ENCODE measurements at places on chromosomes 4 and X.

DNA sequence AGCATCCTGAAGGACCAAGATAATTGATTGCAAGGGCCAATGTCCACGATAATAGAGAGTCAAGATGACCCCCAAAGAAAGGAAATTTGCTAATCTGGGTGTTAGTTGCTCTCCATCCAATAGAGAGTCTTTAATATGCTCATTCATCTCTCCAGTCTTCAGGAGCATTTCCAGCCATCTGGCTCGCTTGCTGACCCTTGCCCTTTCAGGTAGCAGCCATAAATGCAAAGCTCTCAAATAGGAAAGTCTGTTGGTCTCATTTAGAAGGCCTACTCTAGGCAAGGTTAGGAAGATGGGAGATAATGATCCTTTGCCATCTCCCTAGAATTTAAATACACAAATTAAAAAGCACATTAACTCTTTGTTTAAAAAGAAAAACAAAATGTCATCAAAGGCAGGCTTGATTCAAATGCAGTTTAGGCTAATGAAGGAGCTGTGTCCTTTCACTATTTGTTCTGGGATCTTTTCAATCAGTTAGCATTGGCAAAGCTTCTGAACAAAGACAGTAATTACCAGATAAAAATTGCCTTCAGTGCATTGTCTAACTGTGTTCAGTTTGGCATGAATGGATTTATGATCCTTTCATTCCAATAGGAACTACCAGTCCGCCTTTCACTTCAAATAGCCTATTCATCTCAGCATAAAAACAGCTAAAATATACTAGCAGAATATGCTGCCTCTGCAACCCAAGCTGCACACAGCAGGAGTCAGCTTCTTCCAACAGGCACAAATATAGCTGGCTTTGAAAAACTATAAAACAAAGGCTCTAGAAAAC is 49.6 kb upstream of the ATXN3L start:
- no peak for DNase-seq

DNA sequence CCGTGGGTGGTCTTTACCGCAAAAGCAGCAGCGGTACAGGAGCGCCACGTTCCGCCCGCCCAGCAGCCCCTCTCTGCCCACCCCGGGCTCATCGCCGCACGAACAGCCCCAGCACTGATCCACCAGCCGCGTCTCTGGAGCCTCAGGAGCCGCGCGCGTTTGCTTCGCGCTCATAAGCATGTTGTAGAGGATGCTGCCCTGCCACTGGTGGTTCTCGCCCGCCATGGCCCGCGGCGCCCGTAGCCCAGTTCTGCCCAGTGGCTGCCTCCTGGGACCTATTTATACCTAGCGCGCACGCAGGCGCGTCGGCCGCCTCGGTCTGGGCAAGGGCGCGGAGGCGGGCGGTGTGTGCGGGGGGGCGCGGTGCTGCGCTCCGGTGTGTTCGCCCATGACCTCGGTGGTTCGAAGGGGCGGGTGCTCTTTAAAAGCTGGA is at the start of gene NR0B1:
Gene NR0B1 (minus strand): TSS at position 252 of the 433 bp plus-strand sequence. CDS start 27 bp downstream, at position 225.
- no peak for DNase-seq

GRCh38 chrX:1072637-1073377 is 139.6 kb downstream of the CRLF2 start:
- no peak for DNase-seq

DNA sequence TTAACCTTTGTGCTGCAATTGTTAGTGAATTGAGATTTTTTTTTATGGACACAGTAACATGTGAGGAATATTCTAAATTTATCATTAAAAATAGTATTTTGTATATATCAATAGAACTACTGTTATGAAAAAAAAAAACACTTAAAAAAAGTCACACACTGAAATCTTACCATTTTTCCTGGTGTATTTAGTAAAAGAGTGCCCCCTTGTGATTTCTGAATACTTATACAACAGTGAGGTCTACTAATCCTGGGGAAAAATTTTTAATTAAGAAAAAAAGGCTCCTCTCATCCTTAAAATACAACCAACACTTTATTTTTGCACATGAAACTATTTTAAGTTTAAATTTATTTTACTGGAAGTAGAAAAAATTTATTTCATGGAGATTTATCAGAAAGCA is 56.4 kb upstream of the SPOCK3 start:
- DNase-seq = no peak

- no peak for DNase-seq
Measured at GRCh38 chrX:30957753-30958152, 68.7 kb upstream of the TAB3 start.

- DNase-seq = no peak
Measured at GRCh38 chrX:120372667-120373370, 10.9 kb downstream of the ATP1B4 start.

DNA sequence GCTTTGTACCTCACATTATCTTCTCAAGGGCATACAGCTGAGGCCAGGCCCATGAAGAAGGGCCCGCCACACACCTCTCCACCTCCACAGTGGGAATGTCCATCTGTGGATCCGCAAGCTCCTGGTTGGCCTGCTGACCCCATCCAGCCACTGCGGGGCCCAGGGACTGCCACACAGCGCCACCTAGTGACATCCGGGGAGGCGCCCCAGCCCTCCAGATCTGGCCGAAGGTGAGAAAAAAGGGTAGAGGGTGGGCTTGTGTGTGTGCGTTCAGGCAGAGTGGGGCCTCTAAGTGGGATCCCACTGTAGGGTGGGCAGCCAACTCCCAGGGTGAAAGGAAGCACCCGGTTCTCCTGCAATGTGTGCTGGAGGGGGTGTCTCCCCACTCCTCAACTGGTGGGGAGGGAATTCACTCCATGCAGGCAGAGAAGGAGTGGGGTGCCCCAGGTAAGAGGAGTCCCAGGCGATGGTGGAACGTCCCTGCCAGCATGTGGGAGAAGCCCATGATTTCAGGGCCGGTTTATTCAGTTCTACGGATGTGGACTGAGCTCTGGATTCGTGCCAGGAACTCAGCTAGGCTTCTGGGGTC is 117.3 kb downstream of the ENPP6 start:
- DNase-seq = no peak

DNA sequence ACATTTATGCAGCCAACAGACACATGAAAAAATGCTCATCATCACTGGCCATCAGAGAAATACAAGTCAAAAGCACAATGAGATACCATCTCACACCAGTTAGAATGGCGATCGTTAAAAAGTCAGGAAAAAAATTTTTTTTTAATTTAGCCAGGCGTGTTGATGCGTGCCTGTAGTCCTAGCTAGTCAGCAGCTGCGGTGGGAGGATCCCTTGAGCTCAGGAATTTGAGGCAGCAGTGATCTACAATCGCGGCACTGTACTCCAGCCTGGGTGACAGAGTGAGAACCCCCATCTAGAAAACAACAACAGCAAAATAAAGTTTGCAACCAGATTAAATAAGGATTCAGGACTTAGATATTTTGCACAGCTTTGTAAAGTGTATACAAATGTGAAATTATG is 65.7 kb upstream of the ALG13 start:
- DNase-seq = no peak

GRCh38 chr4:137032222-137032621 is 500.1 kb downstream of the PCDH18 start:
- DNase-seq = no peak

GRCh38 chr4:1199556-1200331 is 27.4 kb upstream of the SPON2 start:
- no peak for DNase-seq

DNA sequence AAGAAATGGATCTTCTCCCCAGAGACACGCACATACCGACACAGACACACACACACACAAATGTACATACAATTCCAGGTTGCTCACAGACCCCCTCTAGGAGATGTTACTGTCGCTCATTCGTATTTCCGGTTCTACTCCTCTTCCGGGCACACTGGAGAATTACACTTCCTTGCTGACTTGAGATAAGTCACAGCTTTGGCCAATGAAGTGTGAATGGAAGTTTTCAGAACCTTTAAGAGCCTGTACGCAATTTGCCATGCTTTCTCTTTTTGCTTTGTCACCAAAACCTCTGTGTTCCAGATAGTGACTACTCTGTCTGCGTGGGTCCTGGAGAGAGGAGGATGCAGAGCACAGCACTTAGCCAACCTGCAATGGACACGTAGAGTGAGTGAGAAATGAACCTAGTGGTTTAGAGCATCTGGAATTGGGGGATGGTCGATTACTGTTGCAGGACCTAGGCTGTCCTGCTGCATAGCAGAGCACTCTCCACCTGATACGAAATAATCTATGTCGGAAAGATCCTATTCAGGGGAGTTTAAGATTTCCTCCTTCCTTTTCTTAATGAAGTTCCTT is 239.5 kb upstream of the TET2 start:
- no peak for DNase-seq

Measured in stimulated activated naive CD4-positive, alpha-beta T cell treated with Interleukin-2 at 50 U/mL for 16 hours (primary cell).